CD4-positive, alpha-beta T cell (primary cell): ENCODE measurements at places on chromosomes 4 and X.

DNA sequence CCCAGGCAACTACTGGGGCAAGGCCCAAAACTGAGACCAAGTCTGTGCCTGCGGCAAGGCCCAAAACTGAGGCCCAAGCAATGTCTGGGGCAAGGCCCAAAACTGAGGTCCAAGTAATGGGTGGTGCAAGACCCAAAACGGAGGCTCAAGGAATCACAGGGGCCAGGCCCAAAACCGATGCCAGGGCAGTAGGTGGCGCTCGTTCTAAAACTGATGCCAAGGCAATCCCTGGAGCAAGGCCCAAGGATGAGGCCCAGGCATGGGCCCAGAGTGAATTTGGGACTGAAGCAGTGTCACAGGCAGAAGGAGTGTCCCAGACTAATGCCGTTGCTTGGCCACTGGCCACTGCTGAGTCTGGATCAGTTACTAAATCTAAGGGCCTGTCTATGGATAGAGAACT is 2.7 kb downstream of the GPRASP2 start:
- no peak for DNase-seq

DNA sequence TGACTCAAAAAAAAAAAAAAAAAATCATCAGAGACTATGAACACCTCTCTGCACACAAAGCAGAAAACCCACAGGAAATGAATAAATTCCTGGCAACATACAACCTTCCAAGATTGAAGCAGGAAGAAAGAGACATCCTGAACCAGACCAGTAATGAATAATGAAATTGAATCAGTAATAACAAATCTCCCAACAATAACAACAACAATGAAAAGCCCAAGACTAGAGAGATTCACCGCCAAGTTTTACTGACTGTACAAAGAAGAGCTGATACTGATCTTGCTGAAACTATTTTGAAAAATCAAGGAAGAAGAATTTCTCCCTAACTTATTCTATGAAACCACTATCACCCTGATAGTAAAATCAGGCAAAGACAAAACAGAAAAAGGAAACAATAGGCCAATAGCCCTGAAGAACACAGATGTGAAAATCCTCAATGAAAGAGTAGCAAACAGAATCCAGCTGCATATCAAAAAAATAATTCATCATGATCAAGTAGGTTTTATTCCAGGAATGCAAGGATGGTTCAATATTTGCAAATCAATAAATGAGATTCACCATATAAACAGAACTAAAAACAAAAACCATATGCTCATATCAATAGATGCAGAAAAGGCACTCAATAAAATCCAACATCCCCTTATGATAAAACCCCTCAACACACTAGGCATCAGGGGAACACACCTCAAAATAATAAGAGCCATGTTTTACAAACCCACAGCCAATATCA is 31.0 kb upstream of the PLK4 start:
- no peak for DNase-seq

DNA sequence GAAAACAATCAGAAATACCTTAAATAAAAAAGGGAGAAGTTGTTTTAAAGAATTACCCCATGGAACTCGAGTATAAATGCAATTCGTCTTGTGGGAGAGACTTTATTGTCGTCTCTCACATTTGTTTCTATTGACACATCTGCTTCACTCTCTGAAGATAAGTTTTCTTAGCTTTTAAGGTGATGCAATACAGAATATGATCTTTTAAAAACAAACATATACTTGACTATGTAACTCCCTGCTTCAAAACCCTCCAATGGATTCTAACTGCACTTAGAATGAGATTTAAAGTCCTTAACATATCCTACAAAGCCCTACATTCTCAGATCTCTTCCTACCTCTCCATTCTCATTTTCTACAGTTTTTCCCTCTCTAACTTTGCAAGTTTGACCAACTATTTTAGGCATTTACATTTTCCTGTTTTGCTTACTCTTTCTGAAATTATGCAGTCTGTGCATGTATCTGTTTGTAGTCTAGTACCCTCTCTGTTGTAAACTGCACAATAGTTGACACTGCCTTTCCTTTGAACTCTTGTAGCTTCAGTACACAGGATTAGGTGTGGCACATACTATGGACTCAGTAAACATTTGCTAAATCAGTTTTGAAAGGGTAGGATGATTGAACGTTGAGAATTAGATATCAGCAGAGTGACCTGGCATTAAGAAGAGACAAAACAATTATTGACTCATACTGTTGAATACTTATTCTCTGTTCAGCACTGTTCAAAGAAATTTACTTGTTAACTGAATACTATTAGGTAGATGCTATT is 59.8 kb downstream of the AGTR2 start:
- DNase-seq: no peak

GRCh38 chr4:105998171-105999063 is 103.1 kb downstream of the NPNT start:
- no peak for DNase-seq

DNA sequence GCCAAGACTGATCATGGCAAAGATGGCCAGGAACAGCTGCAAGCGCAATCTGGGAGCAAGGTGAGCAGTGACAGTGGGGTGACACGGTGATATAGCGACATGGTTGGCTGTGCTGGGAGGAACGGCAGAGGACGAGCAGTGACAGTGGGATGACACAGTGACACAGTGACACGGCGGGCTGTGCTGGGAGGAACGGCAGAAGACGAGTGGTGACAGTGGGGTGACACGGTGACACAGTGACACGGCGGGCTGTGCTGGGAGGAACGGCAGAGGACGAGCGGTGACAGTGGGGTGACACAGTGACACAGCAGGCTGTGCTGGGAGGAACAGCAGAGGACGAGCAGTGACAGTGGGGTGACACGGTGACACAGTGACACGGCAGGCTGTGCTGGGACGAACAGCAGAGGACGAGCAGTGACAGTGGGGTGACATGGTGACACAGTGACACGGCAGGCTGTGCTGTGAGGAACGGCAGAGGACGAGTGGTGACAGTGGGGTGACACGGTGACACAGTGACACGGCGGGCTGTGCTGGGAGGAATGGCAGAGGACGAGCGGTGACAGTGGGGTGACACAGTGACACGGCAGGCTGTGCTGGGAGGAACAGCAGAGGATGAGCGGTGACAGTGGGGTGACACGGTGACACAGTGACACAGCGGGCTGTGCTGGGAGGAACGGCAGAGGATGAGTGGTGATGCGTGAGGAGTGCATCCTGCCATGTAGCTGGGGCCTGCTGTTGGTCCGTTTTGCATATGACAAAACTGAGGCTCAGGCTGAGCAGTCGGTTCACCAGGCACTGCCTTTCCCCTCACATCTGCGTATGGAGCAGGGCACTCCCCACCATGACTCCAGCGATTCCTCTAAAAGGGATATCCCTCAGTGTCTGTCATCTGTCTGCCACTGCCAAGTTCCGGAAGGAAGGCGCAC is 36.0 kb upstream of the MXD4 start:
- no peak for DNase-seq

GRCh38 chrX:24215272-24215671 is 65.7 kb downstream of the ZFX start:
- no peak for DNase-seq
